ENCODE measurements at places on chromosomes 3 and 15.

- no peak for DNase-seq
These were observed 12.4 kb downstream of the THRB start for GRCh38 chr3:24482096-24482705.

- DNase-seq = no peak
These were observed 24.9 kb upstream of the TPRG1 start for GRCh38 chr3:189146848-189147247.

GRCh38 chr15:68154923-68155559, 50.1 kb downstream of the CALML4 start:
- DNase-seq = peak; percentile 27

DNA sequence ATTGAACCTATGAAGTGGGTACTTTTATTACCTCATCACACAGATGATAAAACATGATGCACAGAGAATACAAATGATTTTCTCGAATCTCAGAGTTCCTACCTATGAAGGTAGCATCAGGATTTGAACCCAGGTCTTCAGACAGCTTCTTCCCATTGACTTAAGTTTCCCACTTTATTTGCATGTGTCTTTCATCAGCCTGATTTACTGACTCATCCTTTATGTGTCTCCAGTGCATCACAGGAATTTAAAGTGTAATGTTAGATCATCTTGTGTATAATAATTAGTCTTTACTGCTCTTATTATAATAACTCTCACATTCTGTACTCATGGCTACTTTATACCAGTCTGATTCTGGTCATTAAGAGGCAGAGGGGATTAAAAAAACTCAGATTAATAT, 449.4 kb upstream of the SUCLG2 start:
- no peak for DNase-seq

GRCh38 chr15:71278989-71279756, 163.9 kb downstream of the THSD4 start:
- DNase-seq = peak; percentile 35

- DNase-seq = no peak
These were observed 592.1 kb upstream of the GBE1 start for GRCh38 chr3:82353306-82354171.

- no peak for DNase-seq
These were observed 14.8 kb upstream of the UBE2Q2 start for GRCh38 chr15:75828429-75828828.

- no peak for DNase-seq
These were observed 1.5 kb upstream of the ITIH3 start for GRCh38 chr3:52792961-52793695.

GRCh38 chr15:57591237-57591821, 375 bp upstream of the MYZAP start:
- DNase-seq = no peak

DNA sequence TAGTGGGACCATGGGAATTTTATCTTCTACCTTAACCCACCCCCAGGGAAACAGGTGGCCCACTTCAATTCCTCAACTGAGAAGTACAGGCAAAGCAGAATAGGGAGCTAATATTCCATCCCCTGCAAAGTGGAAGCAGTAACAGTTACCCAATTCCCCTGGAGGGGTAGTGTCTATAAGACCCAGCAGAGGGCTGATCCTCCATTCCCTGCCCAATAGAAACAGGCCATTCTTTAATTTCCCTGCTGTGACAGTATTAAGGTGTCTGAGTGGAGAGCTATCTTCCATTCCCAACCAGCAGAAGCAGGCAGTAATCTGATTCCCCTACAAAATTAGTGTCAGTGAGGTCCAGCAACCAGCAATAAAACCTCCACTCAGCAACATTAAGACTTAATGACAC, 219.8 kb downstream of the ULK4 start:
- no peak for DNase-seq

DNA sequence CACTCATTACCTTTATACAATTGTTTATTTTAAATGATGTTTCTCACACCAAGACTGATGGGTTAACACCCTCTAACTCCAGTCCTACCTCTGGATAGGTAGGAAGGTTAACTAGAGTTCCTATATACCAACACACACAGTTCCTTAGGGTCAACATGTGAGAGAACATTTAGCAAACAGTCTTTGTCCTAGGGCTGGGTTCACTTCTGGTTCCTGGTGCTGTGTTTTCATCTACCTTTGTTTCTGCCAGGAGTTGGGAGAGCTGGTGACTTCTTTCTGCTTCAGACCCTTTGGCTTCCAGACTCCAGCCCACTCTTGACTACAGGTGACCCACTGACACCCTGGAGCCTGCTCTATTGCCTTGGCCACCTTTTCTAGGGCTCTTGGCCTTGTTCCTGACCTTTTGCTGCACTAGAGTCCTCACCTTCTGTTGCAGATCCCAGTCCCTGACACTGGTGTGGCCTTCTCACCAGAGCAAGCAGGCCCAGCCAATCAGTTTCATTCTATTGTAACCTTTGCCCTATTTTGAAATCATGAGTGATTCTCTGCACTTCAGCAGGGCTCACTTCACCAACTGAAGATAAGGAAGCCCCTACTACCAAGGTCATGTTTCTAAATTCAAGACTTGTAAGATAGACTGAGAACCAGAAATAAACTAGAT, 50.0 kb upstream of the SECISBP2L start:
- no peak for DNase-seq

DNA sequence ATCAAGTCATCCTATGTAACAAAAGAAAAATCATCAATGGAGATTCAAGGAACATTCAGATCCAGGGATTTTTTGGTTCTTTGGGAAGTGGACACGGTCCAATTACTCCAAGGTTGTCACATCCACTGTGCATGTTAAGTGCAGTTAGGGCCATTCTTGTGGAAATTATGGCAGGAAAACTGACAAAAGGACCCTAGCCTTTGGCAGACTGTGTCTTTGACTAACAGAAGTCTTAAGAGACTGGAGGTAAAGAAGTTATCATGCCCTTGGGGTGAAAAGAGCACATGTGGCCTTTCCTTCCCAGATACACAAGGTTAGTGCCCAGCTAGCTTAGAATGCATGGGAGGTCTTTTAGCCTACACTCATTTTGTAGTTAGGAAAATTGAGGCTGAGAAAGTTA, 74.9 kb downstream of the MB21D2 start:
- no peak for DNase-seq

GRCh38 chr15:29844290-29844903, 22.1 kb upstream of the TJP1 start:
- DNase-seq = no peak

DNA sequence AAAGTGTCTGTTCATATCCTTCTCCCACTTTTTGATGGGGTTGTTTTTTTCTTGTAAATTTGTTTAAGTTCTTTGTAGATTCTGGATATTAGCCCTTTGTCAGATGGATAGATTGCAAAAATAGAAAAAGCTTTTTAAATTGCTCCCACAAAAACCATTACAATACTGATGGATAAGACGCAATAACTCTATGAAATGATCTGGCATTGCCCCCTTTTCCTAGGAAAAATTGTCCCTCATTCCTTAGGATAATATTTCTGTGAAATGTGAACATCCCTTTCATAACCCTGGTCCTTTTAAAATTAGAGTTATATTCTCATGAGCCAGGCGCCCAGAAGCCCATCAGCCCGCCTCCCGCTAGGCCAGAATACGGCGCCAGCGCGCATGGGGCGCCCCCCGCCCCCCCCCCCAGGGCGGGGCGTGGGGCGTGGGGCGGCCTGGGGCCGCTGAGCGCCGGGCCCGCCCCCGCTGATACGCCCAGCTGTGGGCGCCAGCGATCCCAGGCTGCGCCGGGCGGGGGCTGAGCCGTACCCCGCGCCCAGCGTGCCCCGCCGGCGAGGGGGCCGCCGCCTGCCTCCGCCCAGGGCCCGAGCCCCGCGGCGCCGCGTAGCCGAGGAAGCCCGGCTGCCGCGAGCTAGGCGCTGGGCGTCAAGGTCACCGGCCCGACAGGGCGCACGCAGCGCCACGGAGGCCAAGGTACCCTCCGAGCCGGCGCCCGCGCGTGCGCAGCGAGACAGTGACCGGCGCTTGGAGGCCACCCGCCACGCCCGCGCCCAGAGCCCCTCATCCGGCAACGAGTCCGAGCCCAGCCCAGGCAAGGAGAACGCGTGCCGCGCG, 11.1 kb upstream of the ROPN1B start:
- no peak for DNase-seq

- DNase-seq = no peak
These were observed 84.4 kb downstream of the BDH1 start for GRCh38 chr3:197471221-197472010.

DNA sequence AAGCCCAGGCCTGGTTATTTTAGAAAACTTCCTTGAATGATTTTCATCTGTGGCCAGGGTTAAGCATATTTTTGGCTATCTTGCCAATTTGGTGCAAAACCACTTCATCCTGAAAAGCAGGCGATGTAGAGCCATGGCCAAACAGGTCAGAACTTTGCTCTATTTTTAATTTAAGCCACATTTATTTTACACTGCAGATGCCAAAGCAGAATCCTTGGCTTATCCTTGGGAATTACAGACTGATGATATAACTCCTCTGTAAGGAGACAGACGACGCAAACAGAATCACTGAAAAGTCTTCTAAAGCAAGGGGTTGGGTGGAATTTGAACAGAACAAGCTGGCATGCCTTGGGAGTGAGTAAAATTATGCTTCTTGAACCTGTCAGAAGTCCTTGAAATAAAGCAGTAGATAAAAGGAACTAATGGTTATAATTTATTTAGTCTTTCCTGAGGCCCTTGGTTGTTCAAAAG, 121.9 kb downstream of the CHST2 start:
- no peak for DNase-seq

DNA sequence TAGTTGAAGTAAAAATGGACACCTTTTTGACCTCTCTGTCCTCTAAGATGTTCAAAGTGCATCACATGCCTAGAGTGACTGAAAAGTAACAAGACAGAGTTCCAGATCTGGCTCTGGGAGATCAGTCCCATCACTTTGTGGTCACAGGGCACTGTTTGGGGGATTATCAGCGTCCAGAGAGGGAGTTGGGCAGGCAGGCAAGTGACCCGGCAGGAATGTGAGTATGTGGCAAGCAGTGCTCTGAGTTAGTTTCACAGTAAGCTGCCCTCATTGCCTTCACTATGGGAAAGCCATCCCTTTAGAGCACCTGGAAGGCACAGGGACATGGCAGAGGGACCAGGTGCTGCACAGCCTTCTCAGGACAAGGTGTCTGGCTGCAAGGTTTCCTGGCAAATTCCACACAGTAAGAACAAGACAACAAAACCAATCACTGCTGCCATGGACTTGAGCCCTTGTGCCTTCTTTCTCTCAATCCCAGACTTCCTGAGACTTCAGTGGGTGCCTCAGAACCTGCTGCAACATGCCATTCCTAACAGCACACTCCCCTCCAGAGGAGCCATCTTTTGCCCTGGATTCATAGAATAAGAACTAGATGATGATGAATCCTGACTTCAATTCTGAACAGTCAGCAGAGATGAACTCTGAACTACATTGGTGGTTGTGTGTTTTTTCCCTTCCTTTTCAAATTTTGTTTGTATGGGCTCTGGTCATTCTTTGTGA, 55.2 kb downstream of the TIPARP start:
- no peak for DNase-seq

- no peak for DNase-seq
These were observed 878 bp downstream of the ISLR start for GRCh38 chr15:74174219-74174957.

- DNase-seq = no peak
These were observed 193.6 kb upstream of the LRRC3B start for GRCh38 chr3:26428992-26429391.

DNA sequence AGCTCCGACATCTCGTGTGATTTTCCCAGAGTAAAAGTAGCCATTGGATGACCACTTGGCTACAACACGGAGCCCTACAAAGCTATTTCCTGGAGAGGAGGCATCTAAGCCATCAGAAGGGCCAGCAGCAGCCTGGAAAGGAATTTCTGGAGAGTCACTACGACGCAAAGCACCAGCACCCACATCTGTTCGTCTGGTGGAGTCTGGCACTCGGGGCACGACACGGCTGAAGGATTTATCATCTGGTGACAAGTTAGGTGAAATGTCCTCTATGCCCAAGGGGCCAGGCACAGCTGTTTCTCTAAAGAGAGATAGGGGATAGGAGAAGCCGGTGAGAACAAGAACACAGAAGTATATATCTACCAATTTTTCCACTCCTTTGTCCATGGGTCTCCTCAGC, 49.5 kb downstream of the TUBGCP4 start:
- DNase-seq = no peak

DNA sequence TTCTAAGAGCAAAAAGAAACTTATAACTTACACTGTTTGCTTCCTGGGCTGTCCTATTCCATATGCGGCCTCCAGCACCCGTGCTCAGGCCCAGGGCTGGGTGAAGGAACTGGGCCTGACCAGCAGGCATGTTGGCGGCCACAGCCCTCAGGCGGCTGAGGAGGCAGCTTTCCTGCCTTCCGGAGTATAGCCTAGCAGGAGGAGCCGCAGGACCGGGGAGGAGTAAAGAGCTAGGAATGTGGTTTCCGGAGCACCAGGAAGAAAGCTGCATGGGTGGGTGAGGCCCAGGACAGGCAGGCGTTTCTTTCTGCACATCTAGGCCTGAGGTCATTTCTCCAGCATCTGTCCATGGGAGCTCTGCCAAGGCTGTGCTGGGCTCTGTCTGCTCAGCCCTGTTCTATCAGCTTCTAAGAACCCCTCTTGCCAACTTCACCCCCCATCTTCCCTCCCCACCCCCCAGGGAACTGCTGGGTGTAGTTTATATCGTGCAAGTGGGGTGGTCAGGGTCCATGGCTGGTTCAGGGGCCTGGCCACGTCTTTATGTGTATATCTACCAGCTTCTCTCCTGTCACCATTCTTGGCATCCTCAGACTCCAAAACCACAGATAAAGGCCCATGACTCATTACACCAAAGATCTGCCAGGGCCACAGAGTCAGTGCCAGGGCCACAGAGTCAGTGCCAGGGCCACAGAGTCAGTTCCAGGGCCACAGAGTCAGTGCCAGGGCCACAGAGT, 7.8 kb upstream of the KIF7 start:
- no peak for DNase-seq

GRCh38 chr3:128991355-128991895, 2.5 kb downstream of the CFAP92 start:
- no peak for DNase-seq

DNA sequence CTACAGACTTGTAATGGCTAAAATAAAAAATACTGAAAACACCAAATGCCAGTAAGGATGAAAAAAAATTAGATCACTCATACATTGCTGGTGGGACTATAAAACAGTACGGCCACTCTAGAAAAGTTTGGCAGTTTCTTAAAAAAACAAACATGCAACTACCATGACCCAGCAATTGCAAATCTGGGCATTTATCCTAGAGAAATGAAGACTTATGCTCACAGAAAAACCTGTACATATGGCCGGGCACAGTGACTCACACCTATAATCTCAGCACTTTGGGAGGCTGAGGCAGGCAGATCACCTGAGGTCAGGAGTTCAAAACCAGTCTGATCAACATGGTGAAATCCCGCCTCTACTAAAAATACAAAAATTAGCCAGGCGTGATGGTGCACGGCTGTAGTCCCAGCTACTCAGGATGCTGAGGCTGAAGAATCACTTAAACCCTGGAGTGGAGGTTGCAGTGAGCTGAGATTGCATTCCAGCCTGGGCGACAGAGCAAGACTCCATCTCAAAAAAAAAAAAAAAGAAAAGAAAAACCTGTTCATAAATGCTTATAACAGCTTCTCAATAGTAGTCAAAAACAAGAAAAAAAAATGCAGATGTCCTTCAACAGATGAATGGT, 5.6 kb downstream of the TP53BP1 start:
- DNase-seq = no peak

- no peak for DNase-seq
These were observed 165.2 kb downstream of the PGPEP1L start for GRCh38 chr15:98842192-98842972.
